Stimulated activated naive CD4-positive, alpha-beta T cell treated with Interleukin-2 at 50 U/mL for 16 hours (primary cell): ENCODE measurements at places on chromosomes 5 and 9.

DNA sequence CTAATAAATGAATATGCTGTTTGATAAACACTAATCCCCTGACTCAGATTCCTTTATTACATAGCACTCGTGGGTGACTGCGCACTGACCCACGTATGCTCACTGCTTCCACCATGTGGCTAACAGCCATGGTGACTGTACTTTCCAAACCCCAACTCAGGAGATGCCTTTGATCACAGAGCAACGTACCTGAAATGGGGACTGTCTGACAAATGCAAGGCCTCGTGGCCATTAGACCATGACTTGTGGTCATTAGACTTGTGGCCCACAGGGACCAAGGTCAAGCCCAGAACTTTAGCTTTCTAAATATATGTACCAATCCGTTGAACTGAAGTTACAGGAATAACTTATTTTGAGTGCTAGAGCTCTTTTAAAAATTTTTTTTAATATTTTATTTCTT, 46.6 kb downstream of the CYFIP2 start:
- DNase-seq = peak; percentile 50

GRCh38 chr9:127182901-127183746, 60.7 kb upstream of the ANGPTL2 start:
- no peak for DNase-seq

GRCh38 chr9:77981332-77981731, 50.3 kb downstream of the GNAQ start:
- no peak for DNase-seq

GRCh38 chr5:164233791-164234190, 728.4 kb downstream of the MAT2B start:
- no peak for DNase-seq

GRCh38 chr9:80878556-80878955, 810.8 kb downstream of the TLE1 start:
- no peak for DNase-seq
